NCI-H524 (cell line): ENCODE measurements at places on chromosomes 2 and 18.

- DNase-seq: no peak
Measured at GRCh38 chr2:1742681-1743395, 1.5 kb downstream of the PXDN start.

- DNase-seq: no peak
Measured at GRCh38 chr2:27724191-27724590, 47.3 kb upstream of the MRPL33 start.

GRCh38 chr2:55809875-55810621, 113.5 kb downstream of the EFEMP1 start:
- DNase-seq: no peak

DNA sequence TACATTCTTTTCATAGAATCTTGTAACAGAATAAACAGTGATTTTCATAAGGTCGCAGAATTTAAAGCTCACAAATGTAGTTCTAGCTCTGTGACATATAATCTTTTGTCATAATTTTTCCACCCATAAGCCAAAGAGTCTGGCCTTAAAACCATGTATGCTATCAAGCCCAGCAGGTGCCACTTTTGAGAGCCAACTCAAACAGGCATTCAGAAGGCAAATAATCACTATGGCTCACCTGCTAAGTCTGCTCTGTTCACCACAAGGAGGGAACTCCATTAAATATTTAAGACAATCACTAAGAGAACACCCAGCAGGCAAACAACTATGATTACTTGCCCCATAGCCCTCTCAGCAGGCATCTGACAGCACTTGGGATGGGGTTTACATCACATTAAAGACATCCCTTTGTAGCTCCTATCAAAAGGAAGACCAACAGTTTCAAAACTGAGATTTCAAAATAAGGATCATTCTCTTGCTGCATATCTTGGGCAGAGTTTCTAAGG, 241.6 kb downstream of the PDE11A start:
- no peak for DNase-seq

GRCh38 chr2:35830833-35831232, 524.7 kb upstream of the CRIM1 start:
- no peak for DNase-seq

DNA sequence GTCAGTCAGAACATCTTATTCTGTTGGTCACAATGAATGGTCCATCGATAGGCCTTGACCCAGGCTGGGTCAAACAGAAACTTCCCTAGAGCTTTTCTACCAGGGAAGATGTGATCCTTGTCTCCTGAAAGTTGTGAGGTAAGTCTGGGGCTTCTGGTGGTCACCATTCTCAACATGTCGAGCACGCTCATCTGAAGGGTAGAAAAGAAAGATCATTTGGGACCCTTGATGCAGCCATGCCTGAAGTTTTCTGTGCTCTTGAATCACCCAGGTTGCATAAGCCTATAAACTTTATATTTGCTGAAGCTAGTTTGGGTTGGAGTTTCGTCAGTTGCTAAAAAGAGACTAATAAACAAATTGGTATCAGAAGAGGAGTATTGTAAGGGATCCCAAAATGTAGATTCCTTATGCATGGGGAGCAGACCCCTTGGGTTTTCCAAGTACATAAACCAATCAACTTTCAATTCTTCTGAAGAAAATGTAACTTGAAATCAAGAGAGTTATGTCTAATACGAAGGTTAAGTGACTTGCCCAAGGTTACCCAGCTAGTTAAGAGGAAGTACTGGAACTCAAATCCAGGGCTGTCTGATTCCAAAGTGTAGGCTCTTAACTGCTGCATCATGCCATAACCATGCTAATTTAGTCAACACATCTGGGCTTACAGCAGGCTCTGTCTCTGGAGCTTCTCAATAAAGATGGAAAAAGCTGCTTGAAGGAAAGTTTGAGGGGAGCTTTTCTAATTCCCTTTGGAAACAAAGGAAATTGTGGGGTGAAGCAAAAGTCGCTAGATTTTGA, 23.2 kb downstream of the TMEM17 start:
- no peak for DNase-seq

GRCh38 chr2:125983364-125983763, 672.6 kb upstream of the GYPC start:
- DNase-seq: no peak

GRCh38 chr2:177708660-177709444, 316.3 kb downstream of the AGPS start:
- DNase-seq: no peak

- DNase-seq: no peak
Measured at GRCh38 chr2:168573128-168573903, 117.2 kb downstream of the CERS6 start.

DNA sequence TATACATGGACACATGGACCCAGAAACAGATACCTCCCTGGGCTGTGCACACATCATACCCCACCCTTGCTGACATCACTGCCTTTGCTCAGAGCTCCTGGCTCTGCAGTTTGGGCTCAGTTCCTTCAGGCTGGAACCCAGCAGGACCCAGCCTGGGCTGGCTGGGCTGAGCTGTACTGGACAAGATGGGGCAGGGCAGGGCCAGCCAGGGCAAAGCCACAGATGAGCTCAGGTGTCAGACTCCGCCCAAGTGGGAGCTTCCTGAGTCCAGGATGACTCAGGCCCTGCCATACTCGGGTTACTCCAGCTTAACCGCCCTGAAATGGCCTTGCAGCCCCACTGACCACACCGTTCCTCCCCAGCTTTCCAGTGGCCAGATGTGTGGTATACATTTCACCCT, 284.9 kb downstream of the OSR1 start:
- DNase-seq: no peak
